ENCODE measurements at places on chromosomes 2 and 18.

DNA sequence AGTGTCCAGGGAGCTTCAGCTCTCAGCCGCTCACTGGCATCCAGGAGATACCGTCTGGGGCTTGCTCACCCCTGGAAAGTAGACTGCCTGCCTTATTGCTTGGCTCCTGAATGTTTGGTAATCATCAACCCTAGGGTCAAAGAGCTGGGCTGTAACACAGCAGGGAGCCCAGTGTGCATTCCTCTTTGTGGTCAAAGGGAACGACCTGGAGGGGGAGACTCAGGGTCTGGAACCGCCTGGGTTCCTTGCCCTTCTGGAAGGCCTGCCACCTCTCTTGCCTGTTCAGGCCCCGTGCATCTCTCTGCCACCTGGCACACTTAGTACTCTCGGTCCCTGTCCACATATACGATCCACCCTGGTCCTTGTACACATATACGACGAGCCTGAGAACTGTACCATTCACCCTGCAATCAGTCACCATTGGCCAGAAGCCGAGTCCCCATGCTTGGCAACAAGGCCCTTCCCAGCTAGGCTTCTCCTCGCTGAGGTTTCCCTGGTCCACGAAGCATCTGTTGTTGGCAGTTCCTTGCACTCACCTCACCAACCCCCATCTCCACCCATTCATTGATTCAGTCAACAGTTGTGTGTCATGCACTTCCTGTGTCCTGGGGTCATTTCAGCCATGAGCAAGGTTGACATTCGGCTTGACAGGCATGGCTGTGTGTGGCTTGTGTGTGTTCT, at the start of gene NAT8:
TSS of gene NAT8 (minus strand) at position 85 of the 681 bp plus-strand sequence. CDS start 794 bp downstream, outside the sequence.
- no peak for DNase-seq

DNA sequence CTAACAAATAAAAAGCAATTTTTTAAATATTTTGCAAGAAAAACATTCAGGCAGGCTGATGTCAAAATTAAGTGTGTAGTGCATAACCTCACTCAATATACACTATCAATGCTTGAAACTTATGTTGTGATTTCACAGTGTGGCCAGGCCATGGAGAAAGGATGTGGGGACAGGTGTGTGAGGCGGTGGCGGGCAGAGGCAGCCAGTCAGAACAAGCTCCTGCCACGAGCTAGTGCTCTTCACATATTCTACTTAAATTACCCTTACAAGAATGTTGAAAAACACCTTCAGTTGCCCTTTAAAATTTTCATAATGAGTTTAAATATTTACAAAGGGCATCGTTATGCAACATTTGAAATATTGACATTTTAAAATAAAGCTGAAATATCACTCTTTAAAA, 43.2 kb downstream of the CYB5A start:
- no peak for DNase-seq

DNA sequence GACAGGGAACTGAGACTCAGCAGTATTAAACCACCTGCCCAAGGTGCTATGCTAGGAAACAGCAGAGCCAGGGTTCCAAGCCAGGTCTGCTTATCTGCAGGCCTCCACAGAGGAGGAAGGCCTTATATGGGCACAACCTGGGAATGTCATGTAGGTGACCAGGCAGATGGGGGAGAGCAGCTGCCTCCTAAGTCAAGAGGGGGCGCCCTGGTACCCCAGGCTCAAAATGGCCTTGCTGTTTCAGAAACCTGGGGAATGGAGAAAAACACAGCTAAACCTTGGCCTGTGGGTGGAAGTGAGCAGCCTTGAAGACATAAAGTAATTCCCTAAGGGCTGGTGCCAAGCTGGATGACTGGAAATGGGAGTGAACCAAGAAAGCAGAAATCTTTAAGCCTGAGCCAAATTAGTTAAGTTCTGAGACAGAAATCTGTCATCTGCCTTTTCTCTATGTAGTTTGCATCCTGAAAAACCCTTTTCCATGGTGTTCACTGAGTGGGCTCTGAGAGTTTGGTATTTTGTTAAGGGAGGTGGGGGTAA, 79.1 kb downstream of the MAPK4 start:
- no peak for DNase-seq

GRCh38 chr2:60500861-60501260, 52.6 kb downstream of the BCL11A start:
- DNase-seq = no peak

DNA sequence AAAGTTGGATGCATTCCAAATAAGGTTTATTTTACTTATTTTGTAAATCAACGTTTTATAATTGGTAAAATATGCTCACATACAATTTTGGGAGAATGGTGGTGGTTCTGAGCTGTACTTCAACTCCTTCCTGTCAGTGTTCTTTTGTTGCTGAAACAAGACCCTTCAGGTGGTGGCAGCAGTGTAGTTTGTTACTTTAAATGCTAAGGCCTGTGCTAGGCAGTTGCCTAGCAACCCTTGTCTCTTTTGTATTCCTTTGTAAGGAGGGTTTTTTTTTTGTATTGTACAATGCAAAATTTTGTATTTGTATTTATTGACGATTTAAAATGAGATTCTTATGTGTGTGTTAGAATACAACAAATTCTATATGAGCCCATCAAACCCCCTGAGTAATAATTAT, 166.0 kb upstream of the FAM98A start:
- DNase-seq = no peak

GRCh38 chr2:6973895-6974545, 56.8 kb downstream of the RNF144A start:
- DNase-seq = no peak

DNA sequence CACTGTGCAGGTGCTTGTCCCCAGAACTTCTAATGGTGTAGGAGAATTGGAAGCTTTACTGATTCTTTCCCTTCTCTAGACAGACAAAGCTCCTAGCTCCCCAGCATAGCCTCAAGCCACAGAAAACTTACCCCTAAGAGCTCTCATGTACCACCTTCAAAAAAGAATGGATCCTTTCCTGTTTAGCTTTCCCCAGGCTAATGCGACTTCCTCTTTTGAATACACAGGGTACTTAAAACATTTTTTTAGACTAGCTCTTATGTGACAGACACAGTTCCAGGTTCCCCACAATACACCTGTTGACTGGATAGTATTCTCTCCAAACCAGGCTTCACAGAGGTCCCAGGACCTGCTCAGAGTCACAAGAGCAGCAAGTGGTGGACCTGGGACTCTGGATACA, 8.3 kb downstream of the CTAGE1 start:
- no peak for DNase-seq

DNA sequence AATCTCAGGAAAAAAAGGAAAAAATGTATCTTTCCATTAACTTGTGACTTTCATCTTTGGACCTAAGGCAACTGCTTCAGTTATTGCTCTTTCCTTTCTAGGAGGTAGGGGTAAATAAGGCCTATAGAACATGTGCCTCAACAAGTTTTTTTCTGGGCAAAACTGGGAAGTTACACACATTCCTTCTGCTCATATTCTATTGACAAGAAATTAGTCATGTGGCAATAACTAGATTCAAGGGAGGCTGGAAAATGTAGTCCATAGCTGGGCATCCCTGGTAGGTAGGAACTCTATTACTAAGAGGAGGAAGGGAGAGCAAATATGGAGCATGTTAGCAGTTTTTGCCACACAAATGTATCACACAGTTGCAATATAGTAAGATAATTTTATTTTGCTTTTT, 37.7 kb upstream of the NEMP2 start:
- no peak for DNase-seq

DNA sequence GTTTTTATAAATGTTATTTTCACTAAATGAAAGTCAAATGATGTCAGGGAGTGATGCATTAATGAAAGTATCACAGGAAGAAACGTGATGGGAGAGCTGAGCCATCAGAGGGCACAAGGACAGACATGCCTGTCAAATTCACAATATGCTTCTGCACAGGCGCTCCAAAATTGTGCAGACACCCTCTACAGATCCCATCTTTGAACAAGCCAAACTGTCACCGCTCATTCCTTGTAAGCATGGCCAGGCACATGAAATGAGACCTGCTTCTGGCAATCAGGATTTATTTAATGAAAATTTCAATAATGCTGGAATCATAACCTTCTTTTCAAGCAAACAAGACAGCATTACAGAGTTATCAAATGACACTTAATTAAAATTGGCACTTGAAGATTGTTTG, 20.4 kb upstream of the FSHR start:
- DNase-seq = no peak

DNA sequence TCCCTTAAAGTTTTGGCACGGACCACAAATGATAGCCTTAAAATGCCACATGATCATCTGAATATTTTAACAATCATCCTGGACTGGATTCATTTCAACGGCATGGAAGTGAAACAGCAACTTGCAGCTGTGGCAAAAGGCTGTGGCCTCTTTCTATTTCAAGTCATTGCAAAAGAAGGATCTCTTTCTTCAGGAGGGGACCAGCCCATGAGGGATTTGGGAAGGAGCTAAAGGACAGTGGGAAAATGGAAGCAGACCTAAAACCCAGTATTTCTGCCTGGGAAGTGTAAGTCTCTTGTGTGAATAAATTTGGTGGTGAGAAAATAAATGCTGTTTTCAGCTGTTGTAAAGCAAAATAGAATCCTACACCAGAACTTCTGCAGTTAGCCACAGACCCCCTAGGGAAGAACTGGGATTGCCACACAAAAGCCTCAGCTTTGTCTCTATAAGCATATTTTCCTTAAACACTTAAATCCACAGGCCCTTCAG, 107.3 kb upstream of the ZFP36L2 start:
- no peak for DNase-seq

DNA sequence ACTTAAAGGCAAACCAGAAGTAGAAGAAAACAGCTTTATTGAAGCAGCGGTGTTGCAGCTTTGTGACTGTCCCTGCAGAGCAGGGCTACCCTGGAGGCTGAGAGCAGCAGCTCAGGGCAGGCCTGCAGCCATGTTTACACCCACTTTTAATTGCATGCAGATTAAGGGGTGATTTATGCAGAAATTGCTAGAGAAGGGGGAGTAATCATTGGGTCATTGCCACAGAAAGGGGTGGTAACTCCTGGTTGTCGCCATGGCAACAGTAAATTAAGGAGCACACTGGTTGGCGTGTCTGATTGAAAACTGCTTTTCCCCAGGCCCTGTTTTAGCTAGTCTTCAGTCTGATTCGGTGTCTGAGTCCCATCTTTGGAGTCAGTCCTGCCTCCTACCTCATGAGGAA, 195.4 kb upstream of the HDAC4 start:
- DNase-seq = no peak

DNA sequence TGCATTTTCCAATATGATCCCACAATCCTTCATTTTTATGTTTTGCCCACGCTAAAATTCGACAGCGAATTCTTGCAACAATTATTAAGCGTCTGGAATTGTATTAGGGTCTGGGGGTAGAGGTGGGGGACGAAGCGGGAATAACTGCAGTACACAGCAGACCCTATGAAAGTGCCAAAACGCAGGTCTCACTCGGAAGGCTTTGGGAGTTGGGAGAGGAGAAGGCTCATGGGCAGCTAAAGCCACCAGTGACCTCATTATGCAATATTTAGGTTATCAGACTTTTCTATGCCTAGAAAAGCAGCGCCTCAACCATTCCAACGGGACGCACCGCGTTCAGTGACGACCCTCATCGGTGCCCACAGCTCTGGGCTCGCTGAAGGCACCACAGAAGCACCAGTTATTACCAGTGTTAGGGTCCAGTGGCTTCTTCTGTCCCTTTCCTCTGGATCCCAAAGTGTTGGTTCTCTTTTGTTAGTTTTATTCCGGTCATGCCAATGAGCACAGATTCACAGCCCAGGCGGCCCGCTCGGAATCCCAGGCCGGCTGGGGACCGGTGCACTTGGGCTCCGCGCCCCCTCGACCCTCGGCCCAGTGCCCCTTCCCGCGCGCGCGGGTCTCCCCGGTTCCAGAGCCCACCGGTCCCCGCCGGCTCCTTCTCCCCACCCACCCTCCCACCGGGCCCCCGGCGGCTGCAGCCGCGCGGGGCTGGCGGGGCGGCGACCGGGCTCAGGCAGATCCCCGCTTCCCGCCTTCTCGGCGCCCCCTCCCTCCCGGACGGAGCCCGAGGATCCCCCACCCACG, 737 bp upstream of the MAPK4 start:
- no peak for DNase-seq

DNA sequence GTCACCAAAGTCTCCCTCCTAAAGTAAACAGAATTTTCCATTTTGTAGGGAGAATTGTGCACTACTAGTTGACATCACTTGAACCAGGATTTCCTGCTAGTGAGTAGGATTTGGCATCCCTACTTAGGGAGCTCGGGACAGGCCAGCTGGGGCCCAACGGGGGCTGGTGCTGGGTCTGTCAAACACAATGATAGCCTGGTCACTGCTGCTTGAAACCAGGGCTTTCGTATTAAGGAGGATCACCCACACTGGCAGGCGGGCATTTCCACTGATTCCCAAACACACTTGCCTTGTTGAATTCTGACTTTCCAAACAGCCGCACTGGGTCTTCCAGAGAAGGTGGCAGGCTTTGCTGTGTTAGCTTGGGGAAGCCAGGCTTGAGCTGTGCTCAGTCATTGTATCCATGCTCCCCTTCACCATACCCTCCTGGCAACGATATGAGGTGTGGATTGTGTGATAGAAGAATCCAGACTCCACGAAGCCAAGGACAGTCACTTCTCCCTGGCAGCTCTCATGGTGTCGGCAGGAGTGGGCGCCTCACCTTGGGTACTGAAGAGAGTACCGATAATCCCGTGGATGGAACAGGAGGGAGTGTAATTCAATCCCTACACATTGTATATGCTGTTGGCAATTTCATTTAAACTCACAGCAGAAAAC, 7.5 kb downstream of the GDF7 start:
- DNase-seq = no peak

DNA sequence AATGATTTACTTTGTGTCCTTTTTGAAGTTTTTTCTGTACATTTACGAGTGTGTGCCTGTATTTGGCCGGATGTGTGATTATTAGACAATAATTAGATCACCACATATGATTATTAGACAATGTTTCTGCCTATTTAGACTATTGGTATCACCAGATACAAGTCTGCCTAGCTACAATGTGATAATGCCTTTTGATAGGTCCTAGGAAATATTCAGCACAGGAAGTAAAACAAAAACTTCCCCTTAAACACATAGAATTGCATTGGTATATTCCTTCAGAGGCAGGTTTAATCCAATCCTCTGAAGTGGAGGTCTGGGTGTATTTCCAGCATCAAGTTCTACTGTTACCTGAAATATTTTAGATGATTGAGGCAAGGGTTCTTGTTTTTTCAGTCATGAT, 275.1 kb downstream of the TGIF1 start:
- DNase-seq = no peak

- no peak for DNase-seq
Observed at GRCh38 chr2:199910338-199911051, 598 bp upstream of the C2orf69 start.

- no peak for DNase-seq
Observed at GRCh38 chr2:237600205-237600846, 9.8 kb upstream of the RAB17 start.

GRCh38 chr2:43185146-43185545, 41.3 kb downstream of the ZFP36L2 start:
- no peak for DNase-seq

DNA sequence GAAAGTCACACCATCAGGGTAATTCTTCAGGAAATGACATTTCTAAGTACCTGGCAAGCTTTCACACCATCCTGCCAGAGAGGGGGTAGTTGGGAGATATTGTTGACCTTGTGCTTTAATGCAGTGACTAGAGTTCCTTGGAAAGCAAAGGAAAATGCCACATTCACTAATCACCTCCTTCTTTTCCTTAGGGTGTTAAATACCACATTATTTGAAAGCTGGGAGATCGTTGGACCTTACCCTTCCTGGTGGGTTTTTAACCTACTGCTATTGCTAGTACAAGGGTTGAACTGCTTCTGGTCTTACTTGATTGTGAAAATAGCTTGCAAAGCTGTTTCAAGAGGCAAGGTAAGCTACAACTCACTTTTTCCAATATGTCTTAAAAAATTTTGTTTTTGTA, 37.0 kb upstream of the NOSTRIN start:
- no peak for DNase-seq

All from stimulated activated CD8-positive, alpha-beta memory T cell treated with anti-CD3 and anti-CD28 coated beads, Interleukin-15, amount 100 ng/mL, for 4 hours (primary cell).